ENCODE measurements at places on chromosomes 3 and 15.

DNA sequence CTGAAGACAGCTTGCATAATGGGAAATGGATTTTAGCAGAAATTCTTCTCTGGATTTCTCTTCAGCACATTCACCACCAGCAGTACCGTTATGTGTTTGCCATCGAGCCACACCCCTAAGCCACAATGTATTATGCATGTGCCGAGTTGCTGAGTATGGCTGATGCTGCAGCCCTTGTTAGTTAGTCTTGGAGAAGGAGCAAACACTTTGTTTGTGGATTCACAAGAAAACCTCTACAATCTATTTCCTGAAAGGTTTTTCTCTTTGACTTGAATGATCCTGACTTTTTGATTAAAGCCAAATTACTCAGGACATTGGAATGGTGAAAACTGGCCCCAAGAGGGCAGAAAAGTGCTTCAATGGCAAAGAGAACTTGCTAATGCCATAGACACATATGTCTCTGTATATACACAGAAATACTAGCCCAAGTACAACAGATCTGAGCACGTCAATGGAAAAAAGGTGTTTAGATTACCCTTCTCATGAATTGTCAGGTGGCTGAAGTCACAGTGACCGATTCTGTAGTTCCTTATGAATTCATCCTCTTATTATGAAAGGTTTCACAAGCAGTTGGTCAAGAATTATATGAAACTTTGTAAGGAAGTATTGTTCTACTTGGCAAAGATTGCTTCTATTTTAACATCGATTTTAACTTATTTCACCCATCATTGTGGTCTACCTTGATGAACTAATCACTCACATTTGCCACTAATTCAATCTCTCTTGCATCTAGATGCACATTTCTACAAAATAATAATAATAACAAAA is 103.0 kb downstream of the P3H2 start:
- no peak for DNase-seq

DNA sequence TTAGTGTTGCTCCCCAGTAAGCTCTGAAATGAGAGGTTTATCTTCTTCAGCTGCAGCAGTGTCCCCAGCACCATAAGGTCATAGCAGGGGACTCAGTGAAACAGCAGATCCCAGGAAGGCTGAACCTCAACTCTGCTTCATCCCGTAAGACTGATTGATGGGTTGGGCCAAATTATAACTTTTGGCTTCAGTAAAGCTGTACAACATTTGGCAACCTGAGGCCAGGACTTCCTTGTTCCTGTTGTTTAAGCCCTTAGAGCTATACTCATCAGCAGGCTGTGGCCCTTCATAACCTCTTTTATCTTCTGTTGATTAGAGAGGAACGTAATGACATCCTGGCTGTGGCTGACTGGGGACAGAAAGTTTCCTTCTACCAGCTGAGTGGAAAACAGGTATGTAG is 29.0 kb downstream of the IFT122 start:
- DNase-seq = no peak

DNA sequence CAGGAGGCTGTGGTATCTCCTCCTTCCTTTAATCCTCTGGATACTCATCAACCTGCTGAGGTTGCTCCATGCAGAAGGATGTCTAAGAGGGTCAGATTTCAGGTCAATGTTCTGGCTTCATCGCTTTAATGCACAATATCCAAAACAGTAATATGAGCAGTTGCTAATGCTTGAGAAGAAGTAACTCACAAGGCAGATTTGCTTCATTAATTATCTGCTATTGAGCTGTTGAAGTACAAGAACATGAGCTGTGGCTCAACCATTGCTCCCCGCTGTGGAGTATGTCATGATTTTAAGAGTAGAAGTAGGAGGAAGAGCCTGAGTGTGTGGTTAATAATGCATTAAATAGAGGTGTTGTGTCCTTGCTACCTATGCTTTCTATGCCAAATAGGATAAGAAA is 1412.9 kb upstream of the ALCAM start:
- no peak for DNase-seq

GRCh38 chr3:156176048-156176447 is 55.7 kb downstream of the KCNAB1 start:
- no peak for DNase-seq

GRCh38 chr3:9747267-9747666 is 2.5 kb upstream of the OGG1 start:
- DNase-seq = no peak

DNA sequence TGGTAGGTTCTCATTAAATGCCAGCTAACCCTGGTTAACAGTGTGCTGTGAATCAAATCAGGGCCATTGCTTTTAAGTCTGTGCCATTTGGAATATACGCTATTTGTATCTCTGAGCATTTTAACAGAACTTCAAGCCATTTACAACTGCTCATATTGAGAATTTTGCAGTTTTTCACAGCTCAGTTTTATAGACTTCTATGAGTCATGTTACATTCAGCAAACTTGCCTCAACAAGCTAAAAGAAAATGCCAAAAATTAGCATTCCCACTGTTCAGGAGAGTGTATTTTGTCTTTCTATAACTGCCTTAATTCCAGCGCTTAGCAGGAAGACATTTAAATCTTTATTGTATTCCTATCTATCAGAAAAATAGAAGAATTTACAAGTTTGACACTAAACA is 196.4 kb downstream of the GBE1 start:
- DNase-seq = no peak

GRCh38 chr15:62068810-62069167 is 2.0 kb downstream of the C2CD4A start:
- DNase-seq = no peak

DNA sequence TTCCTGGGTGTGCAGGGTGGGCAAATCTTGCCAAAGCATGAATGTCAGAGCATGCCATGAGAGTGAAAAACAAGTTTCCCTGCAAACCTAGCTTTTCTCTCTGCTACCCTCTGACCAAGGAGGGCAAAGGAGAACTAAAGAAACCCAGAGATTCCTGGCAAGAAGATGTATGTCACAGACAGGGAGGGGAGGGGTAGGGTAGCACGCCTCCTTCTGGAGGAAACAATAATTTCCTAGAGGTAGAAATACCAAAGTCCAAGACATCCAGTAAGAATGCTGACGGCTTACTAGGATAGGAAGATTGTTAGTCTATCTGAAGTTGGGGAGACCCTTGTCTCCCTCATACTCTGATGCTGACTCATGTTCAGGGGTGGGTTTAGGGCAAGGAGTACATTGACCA is 203.9 kb downstream of the NR1D2 start:
- DNase-seq = no peak

DNA sequence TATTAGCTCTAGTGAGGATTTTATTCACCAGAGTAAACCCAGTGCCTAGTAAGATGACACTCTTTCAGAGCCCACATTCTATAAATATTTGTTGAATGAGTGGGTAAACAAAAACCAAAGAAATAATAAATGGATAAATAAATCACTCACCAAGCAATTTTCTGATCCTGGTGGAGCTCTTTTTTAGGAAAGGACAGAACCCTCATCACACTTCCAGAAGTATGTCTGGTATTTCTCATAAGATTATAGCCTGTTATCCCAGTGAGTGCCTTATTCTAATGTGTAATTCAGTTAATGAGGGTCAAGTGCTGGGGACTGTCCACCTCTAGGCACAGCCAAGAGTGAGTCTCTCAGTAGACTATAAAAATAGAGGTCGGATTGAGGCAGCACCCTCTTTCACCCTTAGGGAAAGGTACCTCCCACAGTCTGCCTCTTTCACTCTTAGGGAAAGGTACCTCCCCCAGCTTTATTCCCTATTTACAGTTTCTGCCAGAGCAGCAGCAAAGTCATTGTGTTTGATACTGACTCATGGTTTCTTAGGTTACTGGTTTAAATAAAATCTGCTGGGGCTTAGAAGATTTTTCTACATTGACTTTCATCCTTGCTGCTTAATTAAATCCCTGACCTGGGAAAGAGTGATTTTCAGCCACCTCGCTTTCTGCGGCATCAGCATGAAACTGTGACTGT is 145.0 kb downstream of the STAC start:
- no peak for DNase-seq

DNA sequence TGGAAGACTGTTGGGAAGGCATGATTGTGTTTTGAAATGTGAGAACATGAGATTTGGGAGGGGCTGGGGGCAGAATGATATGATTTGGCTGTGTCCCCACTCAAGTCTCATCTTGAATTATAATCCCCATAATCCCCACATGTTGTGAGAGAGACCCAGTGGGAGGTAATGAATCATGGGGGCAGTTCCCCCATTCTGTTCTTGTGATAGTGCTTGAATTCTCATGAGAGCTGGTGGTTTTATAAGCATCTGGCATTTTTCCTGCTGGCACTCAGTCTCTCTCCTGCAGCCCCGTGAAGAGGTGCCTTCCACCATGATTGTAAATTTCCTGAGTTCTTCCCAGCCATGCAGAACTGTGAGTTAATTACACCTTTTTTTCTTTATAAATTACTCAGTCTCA is 430.5 kb downstream of the OTOL1 start:
- no peak for DNase-seq

- DNase-seq = no peak
Observed at GRCh38 chr3:35064761-35065160, 574.6 kb upstream of the ARPP21 start.

DNA sequence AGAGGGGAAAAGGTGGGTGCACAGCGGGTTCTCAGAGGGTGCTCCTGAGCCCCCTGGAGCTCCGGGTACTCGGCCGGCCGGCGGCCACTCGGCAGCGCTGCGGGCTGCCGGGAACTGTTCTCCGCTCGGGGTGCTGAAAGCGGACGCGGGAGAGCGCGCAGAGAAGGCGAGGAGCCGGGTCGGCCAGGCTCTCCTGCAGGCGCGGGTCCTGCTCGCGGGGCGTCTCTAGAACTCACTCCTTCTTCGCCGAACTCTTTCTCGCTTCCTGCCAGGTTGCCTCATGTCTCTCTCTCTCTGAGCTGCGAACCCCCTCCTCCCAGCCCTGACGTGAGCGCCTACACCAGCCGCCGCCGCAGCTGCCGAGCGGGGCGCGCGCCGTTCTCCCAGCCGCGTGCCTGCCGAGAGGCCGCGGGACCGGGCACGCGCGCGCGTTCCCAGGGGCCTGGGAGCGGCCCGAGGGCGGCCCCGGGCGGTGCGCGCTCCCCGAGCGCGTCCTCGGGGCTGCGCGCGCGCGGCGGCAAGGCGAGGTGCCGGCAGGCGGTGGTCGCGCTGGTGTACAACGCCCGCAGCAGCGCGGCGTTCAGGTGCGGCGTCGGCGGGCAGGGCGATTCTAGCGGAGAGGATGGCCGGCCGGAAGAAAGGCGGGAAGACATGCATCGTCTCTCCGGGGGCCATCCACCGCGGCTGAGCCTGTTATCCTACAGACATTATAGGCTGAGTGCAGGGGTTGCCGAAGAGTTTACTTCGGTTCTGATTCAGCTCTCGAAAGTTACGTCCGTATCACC is at the start of gene PEX5L:
Gene PEX5L (minus strand): TSS at position 267 of the 785 bp plus-strand sequence. CDS start 338 bp downstream, outside the sequence.
- DNase-seq = no peak

GRCh38 chr3:194675680-194676079 is 3.7 kb upstream of the LSG1 start:
- no peak for DNase-seq

DNA sequence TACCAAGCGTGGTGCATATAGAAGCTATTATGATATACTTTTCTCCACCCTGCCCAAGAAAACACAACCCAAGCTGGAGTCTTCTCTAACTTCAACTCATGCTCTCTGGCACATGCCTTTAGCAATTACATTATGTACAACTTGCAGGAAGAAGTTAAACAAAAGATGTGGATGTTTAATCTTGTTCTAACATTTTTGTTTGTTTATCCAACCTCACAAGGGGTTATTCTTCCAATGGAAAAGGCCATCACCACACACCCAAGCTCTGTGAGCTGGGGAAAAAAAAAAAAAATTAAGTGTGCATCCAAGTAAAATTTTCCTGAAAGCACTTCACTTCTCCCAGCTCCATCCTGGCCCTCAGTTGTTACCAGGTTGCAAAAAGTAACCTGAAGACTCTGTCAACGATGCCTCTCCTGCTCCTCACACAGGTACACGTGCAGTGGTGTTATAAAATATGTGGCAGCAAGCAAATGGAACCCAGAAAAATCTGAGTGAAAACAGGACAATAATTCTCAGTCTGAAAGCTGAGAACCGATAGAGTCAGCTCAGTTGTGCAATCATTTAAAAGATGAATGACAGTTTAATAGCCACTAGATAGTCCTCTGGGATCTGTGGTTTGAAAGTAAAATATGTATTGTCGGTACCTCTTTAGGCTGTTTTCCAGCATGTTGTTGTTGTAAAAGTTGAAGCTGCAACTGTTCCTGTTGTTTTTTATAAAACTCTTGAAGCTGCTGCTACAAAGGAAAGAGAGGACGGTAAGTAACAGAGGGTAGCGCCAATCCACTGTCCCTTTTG is 531.4 kb downstream of the FOXP1 start:
- no peak for DNase-seq

DNA sequence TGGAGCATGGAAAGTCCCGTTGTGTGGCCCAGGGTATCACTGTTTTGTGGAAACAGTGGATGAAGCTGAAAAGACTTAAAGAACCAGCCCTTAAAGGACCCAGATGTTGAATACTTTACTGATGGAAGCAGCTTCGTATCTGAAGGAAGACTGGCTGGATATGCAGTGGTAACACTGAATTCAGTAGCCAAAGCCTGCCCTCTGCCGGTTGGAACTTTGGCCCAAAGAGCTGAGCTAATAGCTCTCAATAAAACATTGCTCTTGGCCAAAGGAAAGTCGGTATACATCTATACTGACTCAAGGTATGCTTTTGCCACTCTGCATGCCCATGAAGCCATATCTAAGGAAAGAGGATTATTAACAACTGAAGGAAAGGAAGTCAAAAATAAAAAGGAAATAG is 885.4 kb downstream of the PDCD6IP start:
- no peak for DNase-seq

- DNase-seq = peak; percentile 40
Observed at GRCh38 chr15:60720086-60720485, 241.1 kb upstream of the ICE2 start.

DNA sequence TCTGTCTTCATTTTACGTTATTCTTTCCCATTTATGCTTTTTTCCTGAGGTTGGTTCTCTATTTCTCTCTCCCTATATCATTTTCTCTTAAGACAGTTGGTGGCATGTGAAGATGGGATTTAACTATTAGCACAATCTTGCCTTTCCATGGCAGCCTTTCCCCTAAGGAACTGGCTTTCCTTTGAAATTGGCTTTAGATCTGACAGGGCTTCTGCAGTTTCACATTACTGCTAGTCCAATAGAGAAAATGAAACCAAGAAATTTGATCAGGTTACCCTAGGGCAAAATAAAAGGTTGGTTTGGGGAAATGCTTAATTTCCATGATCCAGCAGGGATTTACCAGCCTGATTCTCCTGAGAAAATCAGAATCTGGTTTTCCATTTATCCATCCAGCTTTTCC is 22.7 kb upstream of the CHL1 start:
- no peak for DNase-seq

DNA sequence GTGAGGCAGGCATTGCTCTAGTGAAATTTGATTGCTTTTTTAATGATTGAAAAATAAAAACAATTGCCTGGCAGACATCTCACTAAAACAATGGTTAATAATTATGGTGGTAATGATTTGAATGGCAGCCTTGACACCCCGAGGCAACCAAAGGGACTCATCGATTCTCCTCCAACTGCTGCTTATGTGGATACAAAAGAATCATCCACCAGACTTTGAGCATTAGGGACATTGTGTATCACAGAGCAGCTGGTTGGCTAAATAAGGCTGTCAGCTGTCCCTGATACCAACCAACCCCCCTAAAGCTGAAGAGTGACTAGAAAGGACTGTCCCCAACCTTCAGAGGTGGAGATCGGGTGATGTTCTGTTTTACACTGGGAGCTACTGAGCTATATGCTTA is 1.7 kb upstream of the CD47 start:
- DNase-seq = no peak

- DNase-seq = no peak
Observed at GRCh38 chr3:197183582-197183981, 114.8 kb downstream of the DLG1 start.

- no peak for DNase-seq
Observed at GRCh38 chr15:45088801-45089711, 24.9 kb downstream of the DUOX2 start.
